ENCODE measurements at places on chromosomes 11 and 22.
A peak's percentile ranks its signal among the peaks of the same experiment; 100 is the strongest.

DNA sequence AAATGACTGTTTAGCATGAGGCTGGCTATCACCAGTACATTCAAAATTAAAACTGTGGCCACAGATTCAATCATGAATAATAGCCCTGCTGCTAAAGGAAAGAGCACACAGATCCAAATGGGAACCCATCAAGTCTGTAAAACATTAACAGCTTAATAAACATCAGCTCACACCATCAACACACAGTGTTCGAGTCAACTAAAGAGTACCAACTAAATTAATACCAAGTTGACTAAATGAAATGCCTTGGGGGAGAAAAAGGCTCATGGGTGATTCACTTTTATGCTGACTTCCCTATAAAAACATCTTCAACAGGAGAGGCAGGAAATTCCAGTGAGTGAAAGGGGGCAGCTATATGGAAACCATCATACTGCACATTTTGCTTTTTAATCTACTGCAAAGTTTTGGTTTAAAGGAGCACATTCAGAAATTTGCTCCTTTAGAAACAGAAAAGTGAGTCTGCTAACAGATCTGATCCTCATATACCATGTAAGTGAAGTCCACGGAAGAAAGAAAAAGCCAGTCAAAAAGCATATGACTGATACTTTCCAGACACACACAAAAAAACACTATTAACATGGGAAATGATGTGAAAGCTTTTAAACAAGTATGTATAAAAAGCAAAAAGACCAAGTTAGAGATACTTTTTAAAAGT, 16.3 kb downstream of the LGR4 start:
- no peak for DNase-seq

- DNase-seq = peak; percentile 63
Observed at GRCh38 chr22:38114484-38115398, 4.3 kb upstream of the BAIAP2L2 start.

- no peak for DNase-seq
Observed at GRCh38 chr22:35556666-35557065, 16.0 kb downstream of the RASD2 start.

- DNase-seq = no peak
Observed at GRCh38 chr11:60165538-60165937, 17.3 kb downstream of the MS4A6A start.

GRCh38 chr11:60924110-60924905, at the start of gene TMEM132A:
Gene TMEM132A (plus strand): TSS chr11:60924460. CDS start chr11:60924634, 174 bp downstream.
- no peak for DNase-seq

DNA sequence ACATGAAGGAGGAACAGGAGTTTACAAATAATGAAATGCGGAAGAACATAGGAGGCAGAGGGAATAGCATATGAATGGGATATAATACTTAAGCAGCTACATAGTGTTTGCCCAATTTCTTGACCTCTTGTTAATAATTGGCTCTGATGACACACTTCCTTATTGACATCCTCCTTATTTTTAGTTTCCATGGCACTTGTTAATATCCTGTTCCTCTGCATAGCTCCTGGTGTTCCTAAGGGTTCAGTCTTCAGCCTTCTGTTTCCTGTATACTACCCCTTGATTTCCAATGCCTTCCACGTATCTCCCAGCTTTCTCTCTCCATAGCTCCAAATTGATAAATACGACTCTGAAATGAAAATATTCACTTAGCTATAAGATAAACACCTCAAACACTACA, 663.8 kb upstream of the API5 start:
- no peak for DNase-seq

- no peak for DNase-seq
Observed at GRCh38 chr22:41638124-41638523, 17.0 kb downstream of the XRCC6 start.

GRCh38 chr11:113105592-113105991, 144.4 kb downstream of the NCAM1 start:
- DNase-seq = no peak

DNA sequence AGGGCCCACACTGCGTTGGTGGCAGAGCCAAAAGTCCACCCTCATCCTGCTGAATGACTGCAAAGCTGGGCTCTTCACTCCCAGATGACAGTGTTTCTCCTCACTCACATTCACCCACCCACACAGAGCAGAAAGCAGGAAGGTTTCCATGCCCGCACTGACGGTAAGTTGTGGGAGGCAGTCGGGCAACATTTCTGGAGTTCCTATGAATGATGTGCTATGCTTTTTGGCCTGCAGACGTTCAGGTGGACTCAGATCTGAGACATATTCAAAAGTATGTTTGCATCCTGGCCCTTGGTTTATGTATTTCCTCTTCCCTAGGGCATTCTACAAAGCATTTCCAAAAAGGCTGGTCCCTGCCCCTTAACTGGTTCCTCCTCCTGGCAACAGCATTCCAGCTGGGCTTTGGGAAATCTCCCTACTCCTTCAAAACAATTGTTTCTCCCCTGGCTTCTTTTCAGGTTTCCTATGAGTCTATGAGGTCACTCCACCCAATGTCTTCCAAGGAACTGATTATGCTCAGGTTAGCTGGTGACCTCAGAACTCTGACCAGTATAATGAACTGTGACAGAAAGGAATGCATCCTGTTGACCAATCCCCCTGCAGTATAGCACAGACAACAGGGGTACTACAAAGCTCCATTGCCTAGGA, 36.4 kb downstream of the PACSIN2 start:
- no peak for DNase-seq

DNA sequence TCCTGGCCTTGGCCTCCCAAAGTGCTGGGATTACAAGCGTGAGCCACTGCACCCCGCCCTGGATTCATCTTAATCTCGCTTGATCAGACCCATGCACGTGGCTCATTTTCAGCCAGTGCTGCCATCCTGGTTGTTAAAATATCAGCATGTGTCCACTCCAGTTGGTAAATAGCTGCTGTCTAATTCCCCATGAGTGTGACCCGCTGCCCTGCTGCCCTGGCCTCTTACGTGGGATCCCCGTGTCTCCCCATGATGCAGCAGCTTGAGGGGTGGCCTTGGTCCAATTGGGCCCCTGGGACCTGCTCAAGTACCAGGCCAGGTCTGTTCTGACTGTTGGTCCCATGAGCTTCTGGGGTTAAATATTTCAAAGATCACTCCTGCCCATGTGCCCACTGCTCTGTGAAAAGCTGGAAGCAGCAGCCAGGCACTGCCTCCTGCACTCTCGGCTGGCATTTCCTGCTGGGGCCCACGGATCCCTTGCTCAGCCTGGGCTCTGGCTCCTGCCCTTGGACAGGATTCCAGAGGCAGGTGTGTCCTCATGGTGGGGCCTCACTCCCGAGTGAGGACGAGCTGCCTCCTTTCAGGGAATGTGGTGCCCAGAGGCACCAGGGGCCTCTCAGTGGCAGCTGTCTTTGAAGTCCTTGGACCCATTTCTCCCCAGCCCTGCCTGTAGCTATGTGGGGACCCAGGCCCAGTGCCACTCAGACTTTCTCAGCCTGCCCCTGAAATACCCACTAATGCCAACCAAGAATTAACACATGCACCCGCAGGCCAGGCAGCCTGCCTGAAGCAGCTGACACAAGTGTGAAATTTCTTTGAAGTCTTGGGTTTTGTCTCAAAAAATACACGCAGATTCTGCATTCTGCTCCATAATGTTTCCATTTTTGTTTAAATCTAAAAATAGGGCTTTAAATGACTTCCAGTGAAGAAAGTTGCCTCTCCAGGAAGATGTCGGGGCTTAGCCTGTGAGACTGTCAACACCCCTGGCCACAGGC, 38.1 kb upstream of the PRDM11 start:
- DNase-seq = no peak

GRCh38 chr11:95295382-95296149, 64.6 kb upstream of the SESN3 start:
- DNase-seq = no peak

DNA sequence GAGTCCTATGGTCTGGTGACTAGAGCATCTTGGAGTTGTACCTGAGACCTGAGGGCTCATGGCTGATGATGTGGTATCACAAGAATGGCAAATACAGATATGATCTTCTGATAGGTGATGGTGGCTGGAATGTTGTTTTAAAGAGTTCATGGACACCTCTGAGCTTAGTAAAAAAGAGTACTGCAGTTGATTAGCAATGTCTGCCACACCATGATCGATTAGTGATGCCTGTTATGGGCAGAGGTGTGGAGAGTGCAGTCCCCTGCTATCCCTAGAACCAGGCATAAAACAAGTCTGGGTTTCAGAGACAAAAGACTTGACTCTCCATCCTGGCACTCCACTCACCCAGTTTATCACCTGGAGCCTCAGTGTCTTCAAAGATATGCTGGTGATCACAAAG, 1.4 kb upstream of the BATF2 start:
- no peak for DNase-seq

DNA sequence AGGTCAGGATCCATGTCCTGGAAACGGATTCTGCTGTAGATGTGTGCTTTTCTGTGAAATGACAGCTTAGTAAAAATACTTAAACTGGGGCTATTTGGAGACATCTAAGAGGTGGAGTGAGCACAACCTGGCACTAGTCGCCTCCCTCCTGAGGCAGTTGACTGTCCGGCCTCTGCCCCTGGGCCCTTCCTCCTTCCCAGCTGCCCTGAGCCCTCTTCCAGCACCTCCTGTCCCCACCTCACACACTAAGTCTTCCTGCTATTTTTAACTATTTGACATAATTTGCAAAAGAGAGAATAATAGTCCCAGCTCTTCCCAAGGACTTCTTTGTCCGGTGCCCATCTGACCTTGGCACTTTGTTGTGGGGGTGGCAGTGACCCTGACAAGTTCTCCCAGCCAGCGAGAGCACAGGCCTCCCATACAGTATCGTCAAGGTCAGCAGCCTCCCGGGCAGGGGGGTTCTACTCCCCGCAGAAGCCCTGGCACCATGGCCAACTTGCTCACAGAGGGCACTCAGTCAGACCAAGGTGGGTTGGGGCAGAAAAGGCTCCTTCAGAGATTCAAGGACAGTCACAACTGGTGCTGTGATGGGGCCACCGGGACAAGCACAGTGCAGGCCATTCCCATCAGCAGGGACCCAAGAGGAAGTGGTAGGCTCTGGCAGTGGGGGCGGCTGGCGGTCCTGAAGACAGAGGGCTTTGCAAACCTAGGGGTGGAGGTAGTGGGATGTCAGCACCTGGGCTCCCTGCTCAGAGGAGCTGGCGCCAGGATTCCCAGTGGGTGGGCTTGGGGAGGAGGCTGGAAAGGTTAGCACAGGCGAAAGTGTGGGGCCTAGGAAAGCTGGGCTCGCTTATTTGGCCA, 5.5 kb upstream of the NEAT1 start:
- no peak for DNase-seq

DNA sequence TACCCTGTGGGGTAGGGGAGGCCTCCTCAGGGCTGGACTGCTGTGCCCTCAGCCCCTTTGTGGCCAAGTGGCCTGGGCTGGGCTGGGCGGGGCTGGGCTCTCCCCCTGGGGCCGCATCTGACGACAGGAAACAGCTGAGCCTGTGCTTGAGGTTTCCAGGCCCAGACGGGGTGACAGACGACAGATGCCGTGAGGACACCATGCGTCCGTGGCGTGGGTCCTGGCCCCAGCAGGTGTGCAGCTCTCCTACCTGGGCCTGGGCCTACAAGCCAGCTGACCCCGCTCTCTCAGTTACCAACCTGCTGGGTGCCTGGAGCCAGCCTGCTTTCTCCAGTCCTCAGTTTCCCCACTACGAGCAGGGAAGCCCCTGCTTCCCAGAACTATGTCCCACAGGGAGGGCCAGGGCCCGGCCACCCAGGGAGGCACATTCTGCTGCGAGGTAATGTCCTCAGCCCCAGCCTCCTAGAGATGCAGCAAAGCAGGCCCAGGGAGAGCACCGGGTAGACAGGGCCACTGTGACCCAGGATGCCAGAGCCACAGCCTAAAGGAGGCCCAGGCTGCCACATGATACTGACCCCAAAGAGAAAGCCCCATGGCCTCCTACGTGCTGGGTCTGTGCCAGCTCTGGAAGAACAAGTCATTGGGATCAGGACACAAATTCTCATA, 181.3 kb downstream of the IGLL1 start:
- DNase-seq = no peak

- no peak for DNase-seq
Observed at GRCh38 chr11:122809866-122810265, 28.4 kb upstream of the CRTAM start.

DNA sequence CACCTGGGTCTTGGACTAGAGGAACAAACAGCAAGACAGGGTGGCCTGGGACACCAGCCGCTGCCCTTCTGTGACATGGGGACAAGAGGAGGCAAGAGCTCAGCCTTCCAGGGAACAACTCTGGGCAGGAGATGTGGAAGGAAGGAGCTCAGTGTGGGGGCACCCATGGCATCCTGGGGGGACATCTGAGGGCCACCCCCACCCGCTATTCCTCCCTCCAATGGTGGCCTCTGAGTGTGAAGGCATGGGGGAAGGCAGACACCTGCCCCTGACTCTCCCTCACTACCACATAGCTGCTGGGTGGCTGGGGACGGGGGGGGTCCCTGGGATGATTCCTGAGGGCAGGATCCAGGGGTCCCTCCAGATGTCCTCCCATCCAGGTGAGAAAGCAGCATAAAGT, 4.5 kb downstream of the APOBEC3B start:
- DNase-seq = no peak

GRCh38 chr11:73249304-73249703, 22.8 kb upstream of the P2RY6 start:
- DNase-seq = no peak

GRCh38 chr11:20980736-20981135, 311.4 kb downstream of the NELL1 start:
- no peak for DNase-seq

GRCh38 chr22:37345863-37346504, 63.7 kb downstream of the CYTH4 start:
- no peak for DNase-seq

GRCh38 chr11:101912823-101913284, 2.0 kb upstream of the CEP126 start:
- no peak for DNase-seq

DNA sequence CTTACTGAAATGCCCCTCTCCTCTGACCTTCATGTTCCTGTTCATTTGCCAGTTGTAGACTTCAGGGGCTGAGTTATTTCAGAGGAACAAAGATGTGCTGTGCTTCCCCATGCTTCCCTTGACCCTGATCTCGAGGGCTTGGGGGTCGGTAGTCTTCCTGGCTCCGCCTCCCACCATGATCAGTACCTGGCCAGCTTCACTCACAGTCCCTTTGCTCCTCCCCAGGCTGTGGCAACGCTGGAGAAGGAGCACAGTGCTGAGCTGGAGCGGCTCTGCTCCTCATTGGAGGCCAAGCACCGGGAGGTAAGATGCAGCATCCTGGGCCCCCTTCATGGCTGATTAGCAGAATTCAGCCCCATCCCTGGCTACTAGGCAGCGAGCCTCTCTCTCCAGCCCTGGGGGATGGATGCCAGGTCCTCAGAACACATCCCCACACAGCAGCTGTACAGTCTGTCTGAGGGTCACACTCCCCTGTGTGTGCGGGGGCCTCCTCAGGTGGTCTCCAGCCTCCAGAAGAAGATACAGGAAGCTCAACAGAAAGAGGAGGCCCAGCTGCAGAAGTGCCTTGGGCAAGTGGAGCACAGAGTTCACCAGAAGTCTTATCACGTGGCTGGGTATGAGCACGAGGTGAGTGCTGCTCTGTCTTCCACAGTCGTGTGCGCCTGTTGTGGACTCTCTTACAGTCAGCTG, 64.5 kb downstream of the CEP164 start:
- DNase-seq = no peak

DNA sequence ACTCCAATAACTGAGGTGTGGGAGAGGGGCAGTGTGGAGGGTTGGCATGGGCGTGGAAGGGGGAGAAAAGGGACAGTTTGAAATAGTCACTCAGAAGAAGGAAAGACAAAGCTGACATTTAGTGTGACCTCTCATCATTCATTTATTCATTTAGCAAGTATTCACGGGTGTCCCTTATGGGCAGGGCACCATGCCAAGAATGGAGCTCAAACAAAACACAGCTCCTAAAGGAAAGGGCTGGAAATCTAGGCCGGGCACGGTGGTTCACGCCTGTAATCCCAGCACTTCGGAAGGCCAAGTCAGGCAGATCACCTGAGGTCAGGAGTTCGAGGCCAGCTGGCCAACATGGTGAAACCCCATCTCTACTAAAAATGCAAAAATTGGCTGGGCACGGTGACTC, 19.4 kb upstream of the DGKZ start:
- no peak for DNase-seq
